ENCODE measurements at places on chromosomes 7 and 10.

DNA sequence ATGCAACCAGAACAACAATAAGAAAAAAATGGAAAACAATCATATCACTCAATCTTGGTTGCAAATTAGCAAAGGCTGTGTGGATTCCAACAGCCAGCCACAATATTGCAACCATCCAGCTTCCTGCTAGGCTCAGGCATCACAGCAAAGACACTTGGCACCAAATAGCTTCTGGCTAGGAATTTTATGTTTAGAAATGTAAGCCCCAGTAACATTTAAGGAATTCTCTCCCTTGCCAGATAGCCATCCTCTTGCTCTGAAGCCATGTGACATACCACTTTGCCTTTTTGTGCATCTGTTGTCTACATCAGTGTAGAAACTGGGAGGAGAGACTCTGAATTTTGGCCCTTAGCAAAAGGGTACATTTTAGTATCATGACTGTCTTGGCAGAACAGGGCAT, 22.2 kb downstream of the MKX start:
- no peak for DNase-seq

DNA sequence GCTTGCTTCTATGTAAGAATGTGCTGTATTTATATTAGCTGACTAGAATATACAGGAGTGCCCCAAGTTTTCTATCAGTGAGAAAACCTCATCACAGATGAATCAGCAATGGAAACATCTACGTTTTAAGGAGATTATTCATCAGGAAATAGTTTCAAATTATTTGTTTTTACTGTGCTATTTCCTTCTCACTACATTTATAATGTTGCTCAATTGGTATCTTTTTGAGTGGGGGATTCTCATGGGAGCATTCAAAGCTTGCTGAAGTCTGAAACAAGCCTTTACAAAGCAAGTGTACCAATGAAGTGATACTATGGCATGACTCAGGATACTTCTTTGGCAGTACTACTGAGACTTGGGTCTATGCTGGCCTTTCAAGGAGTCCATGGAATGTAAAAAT, 191.1 kb upstream of the SLC26A5 start:
- no peak for DNase-seq

GRCh38 chr7:99080679-99081078, 63.2 kb downstream of the SMURF1 start:
- DNase-seq: no peak

- DNase-seq: no peak
These were observed 11.0 kb downstream of the GHRHR start for GRCh38 chr7:30974605-30975255.

Data from stimulated activated CD8-positive, alpha-beta memory T cell treated with anti-CD3 and anti-CD28 coated beads, Interleukin-7, amount 100 ng/mL, for 4 hours (primary cell).